ENCODE measurements at places on chromosomes 4 and X.
A peak's percentile ranks its signal among the peaks of the same experiment; 100 is the strongest.

DNA sequence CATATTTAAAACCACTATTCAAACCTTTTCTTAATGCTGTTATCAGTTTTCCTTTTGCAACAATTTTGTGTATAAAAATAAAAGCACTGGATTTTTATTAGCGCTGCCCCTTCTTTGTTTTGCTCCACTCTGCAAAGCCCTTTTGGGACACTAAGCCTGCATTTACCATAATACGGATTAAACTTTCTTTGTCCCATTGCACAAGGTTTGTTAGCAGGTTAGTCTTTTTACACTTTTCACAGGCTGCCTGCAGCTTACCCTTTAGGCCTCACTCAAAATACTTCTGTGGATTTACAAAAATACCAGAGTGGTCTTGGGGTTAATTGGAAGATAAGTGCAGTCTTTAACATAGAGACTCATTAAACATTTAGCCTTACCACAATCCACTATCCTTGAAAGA lies 35.7 kb upstream of the MAB21L2 start:
- no peak overlapping the region for H3K4me3 ChIP-seq
- no peaks in the 10 kb centered on the region for H3K27me3 ChIP-seq
- H3K4me1 ChIP-seq = no peaks in the 10 kb centered on the region
- no peaks in the 10 kb centered on the region for H3K36me3 ChIP-seq
- no peak for DNase-seq

- no peak overlapping the region for H3K4me3 ChIP-seq
- H3K27me3 ChIP-seq = no peaks in the 10 kb centered on the region
- H3K4me1 ChIP-seq = no peaks in the 10 kb centered on the region
- no peaks in the 10 kb centered on the region for H3K36me3 ChIP-seq
Measured at GRCh38 chr4:94038195-94038594, 169.5 kb upstream of the SMARCAD1 start.

GRCh38 chrX:138931212-138931611 lies 219.7 kb upstream of the FGF13 start:
- H3K27me3 ChIP-seq = no peaks in the 10 kb centered on the region
- H3K4me1 ChIP-seq = no peaks in the 10 kb centered on the region
- no peak overlapping the region for H3K27ac ChIP-seq

DNA sequence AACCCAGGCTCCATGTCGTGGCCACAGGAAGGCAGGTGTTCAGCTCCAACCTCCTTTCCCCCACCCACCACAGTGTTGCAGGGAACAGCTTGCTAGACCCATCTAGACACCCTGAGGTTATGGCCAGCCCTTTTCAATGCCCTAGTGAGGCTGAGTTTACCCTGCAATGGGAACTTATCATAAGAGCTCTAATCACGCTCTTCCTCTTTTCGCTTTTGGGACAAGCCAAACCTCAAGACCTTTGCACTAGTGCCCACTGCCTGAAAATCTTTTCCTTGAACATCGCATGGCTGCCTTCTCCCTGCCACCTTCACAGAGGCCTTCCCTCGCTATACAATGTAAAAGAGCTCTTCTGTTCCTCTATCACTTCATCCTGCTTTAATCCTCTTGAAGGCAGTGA lies 2.4 kb upstream of the FGFBP2 start:
- DNase-seq = no peak
- no peaks in the 10 kb centered on the region for H3K36me3 ChIP-seq
- H3K4me3 ChIP-seq = no peak overlapping the region
- H3K4me1 ChIP-seq = peaks cover 15% of the 10 kb centered on the region
- H3K27me3 ChIP-seq = peaks cover 23% of the 10 kb centered on the region

DNA sequence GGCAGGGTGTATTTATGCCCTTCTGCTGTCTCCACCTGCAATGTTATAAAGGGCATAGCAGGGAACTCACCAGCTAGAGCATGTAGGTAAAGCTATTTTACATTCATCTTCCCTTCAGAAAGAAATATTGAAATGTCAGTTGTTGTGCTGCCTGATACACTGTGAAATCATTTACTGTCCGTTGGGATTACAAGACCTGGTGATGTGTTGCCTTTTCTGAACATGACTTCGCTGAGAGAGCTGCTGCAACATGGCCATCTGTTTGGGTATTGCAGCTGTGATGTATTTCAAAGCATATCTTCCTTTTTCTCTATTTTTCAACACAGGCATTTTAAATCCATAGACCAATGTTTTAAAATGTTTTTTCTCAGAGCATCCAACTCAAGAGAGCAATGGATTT lies 644.1 kb upstream of the GNPDA2 start:
- H3K4me1 ChIP-seq = no peaks in the 10 kb centered on the region
- H3K27me3 ChIP-seq = no peaks in the 10 kb centered on the region
- no peaks in the 10 kb centered on the region for H3K36me3 ChIP-seq
- no peak overlapping the region for H3K4me3 ChIP-seq
- no peak overlapping the region for H3K27ac ChIP-seq

DNA sequence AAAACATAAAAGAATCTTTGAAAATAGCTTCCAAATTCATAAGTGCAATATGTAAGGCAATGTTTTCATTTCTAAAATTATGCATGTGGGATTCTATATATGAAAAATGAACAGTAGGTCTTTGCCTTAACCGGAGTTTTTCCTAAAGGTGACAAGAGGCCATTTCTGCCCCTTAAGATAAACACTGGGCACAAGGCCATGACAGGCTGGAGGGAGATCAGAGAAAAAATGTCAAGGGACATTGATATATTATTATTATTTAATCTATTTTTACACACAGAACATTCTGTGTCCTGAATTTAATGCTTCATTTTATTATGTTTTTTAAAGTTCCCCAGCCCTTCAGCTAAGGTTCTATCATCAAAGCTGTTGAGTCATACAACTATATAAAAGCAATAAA lies 118.8 kb downstream of the CHM start:
- H3K4me3 ChIP-seq = no peak overlapping the region
- no peak overlapping the region for H3K27ac ChIP-seq
- H3K36me3 ChIP-seq = no peaks in the 10 kb centered on the region
- peaks cover 2% of the 10 kb centered on the region for H3K4me1 ChIP-seq
- H3K27me3 ChIP-seq = no peaks in the 10 kb centered on the region
- DNase-seq = no peak

DNA sequence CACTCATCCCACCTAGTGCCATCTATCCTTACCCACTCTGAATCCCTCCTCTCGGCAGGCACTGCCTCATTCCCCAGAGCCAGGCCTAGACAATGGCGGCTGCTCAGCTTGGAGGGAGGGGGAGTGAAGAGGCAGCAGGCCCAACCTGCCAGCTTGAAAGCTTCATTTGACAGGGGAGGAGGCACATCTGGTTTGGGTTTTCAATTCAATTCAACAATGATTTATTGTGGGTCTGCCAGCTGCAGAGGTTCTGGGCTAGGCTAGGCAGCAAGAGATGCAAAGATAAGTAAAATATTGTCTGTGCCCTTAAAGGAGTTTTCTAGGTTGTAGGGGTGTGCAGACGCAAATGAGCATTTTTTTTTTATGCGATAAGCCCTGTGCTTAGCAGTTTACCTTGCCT lies 58.5 kb downstream of the RTL9 start:
- no peak overlapping the region for H3K27ac ChIP-seq
- no peak for DNase-seq
- no peak overlapping the region for H3K4me3 ChIP-seq

GRCh38 chr4:122541996-122542395 lies 78.9 kb downstream of the IL21 start:
- no peak for DNase-seq
- peak overlapping the region; percentile 87 for H3K27ac ChIP-seq
- peaks cover 73% of the 10 kb centered on the region for H3K4me1 ChIP-seq

DNA sequence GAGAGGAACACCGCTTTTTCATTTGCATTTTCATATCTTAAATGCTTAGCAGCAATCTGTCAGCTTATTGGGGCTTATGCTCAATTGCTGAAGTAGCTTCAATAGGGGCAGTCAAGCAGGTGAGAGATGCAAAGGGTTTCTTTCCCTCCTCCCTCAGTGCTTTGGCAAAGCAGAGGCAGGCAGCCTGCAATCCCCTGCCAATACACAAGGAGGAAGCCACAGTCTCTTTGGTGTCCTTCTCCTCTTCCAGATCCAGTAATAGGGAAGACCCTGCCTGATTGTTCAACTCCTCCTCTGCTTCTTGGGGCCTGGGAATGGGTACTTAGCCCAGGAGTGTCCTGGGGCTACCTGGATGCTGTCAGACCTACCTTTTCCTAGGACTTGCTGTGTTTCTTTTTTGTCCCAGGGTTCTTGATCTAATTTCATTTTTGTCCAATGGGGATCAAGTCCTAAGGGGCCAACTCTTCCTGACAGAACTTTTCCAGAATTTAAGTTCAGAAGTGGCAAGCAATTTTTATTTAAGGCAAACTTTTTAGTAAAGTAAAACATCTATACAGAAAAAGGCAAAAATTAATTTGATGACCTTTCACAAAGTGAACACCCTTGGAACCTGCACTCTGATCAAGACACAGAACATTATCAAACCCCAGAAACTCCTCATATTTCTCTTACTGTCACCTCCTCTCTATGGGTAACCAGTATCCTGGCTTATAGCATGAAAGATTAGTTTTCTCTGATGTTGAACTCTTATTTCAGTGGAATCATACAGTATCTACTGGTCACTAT lies 260.3 kb downstream of the PPP3CA start:
- no peak overlapping the region for H3K4me3 ChIP-seq
- H3K27ac ChIP-seq = no peak overlapping the region

DNA sequence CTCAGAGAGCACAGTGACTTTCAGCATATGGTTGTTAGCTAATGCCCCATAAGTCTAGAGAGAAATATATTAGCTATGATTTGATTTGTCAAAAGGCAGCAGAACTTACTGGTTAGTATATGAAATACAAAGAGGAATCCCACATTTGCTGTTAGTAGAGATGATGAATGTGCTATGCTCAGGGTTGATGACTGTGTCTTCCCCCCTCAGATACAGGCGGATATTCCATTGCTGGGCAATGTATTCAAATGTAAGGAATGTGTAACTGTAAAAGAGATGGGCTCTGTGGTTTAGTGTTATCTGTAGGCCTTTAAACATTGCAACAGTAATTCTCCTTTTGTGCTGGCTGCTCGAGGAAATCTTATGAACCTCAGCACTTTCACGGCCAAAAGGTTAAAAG lies 528.9 kb upstream of the ARX start:
- no peak for DNase-seq
- H3K4me3 ChIP-seq = no peak overlapping the region
- H3K27ac ChIP-seq = no peak overlapping the region
- H3K36me3 ChIP-seq = no peaks in the 10 kb centered on the region
- no peaks in the 10 kb centered on the region for H3K4me1 ChIP-seq

- no peaks in the 10 kb centered on the region for H3K36me3 ChIP-seq
- H3K27me3 ChIP-seq = peaks cover 11% of the 10 kb centered on the region
- DNase-seq = no peak
- H3K4me1 ChIP-seq = no peaks in the 10 kb centered on the region
- no peak overlapping the region for H3K4me3 ChIP-seq
Measured at GRCh38 chr4:95409750-95410149, 139.0 kb downstream of the UNC5C start.

- H3K36me3 ChIP-seq = no peaks in the 10 kb centered on the region
- DNase-seq = no peak
Measured at GRCh38 chr4:146310319-146311021, 96.1 kb downstream of the REELD1 start.

DNA sequence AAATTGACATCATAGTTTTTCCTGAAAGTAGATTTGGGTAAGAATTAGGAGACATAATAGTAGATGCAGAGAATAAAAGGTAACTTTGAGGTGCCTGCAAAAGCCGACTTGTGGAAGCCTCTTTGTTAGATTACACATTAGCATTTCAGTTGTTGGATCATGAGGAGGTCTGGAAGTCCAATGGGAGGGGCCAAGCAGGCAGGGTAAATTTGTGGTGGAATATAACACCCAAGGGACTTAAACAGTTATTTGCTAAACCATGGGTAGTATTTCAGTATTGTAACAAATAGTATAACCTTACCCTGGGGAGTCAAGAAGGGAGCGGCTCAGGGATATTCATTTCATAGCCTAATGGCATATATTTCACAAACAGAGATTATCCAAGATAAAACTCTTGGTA lies 810.7 kb upstream of the AMOT start:
- no peak overlapping the region for H3K27ac ChIP-seq
- H3K27me3 ChIP-seq = no peaks in the 10 kb centered on the region
- H3K4me1 ChIP-seq = no peaks in the 10 kb centered on the region
- H3K36me3 ChIP-seq = no peaks in the 10 kb centered on the region

DNA sequence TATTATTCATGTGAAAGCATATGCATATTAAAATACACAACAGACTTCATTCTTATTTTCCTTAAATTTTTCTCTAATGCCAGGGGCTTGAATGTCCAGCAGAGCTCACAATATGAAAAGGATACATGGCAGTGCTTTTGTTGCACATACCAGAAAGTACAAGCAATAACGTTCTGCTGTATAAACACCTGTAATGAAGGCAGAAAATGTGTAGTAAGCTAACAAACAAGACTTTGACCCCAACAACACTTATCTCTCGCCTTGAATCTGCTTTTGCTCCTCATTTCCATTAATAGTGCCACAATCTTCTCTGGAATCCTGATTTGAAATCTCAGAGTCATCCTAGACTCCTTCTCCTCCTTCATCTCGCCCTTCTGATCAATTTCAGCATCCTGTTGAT lies 687.3 kb downstream of the IL1RAPL1 start:
- no peaks in the 10 kb centered on the region for H3K4me1 ChIP-seq
- no peaks in the 10 kb centered on the region for H3K27me3 ChIP-seq
- no peak for DNase-seq
- H3K4me3 ChIP-seq = no peak overlapping the region
- H3K36me3 ChIP-seq = no peaks in the 10 kb centered on the region

GRCh38 chr4:109730619-109731545 lies 1.0 kb upstream of the PLA2G12A start:
- H3K27me3 ChIP-seq = no peaks in the 10 kb centered on the region
- no peak overlapping the region for H3K27ac ChIP-seq
- peak overlapping the region; percentile 79 for H3K4me3 ChIP-seq
- H3K36me3 ChIP-seq = peaks cover 5% of the 10 kb centered on the region

GRCh38 chrX:124035657-124036056 lies 74.2 kb downstream of the STAG2 start:
- H3K4me1 ChIP-seq = peaks cover 10% of the 10 kb centered on the region
- no peak overlapping the region for H3K27ac ChIP-seq
- no peak for DNase-seq
- no peak overlapping the region for H3K4me3 ChIP-seq

GRCh38 chrX:426881-427280 lies 40.2 kb upstream of the PPP2R3B start:
- no peaks in the 10 kb centered on the region for H3K4me1 ChIP-seq
- no peak for DNase-seq
- no peak overlapping the region for H3K27ac ChIP-seq
- H3K27me3 ChIP-seq = peaks cover 7% of the 10 kb centered on the region
- H3K36me3 ChIP-seq = no peaks in the 10 kb centered on the region

- no peaks in the 10 kb centered on the region for H3K27me3 ChIP-seq
- H3K4me1 ChIP-seq = no peaks in the 10 kb centered on the region
- H3K4me3 ChIP-seq = no peak overlapping the region
- DNase-seq = no peak
Measured at GRCh38 chrX:20001588-20001987, 10.7 kb upstream of the BCLAF3 start.

DNA sequence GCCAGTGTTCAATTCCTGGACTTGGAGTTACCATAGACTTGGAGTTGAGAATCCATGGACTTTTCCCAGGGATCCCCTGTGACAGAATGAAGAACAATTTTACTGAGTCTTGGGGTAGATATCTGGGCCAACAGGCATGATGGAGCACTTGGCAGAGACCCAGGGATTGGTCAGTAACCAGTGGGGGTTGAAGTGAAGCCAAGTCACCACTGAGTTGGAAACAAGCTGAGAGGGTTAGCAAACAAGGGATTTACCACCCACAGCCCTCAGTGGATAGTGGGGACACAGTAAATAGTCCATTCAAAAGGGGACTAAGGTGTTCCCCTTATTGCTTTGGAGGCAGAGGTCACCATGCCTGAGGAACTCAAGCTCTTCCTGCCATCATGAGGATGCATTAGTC lies 281.7 kb downstream of the PPP1R2C start:
- no peaks in the 10 kb centered on the region for H3K4me1 ChIP-seq
- no peak for DNase-seq
- no peak overlapping the region for H3K27ac ChIP-seq
- no peaks in the 10 kb centered on the region for H3K36me3 ChIP-seq

All from activated T-helper 2 cell treated with anti-CD3 and anti-CD28 coated beads, Interferon-gamma antibody, Interleukin-2, Interleukin-4, amounts not matched to agents 10 μg/mL and 5 μg/mL and 100 μg/mL, durations not matched to agents 14 hours and 24 hours and 36 hours (primary cell).